ENCODE measurements at places on chromosomes 6 and 20.

GRCh38 chr6:98458708-98459107, 375.7 kb upstream of the POU3F2 start:
- DNase-seq = no peak

GRCh38 chr6:37882292-37882691, 62.8 kb downstream of the ZFAND3 start:
- no peak for DNase-seq

GRCh38 chr6:37092923-37093727, 76.8 kb upstream of the PIM1 start:
- no peak for DNase-seq

- DNase-seq = no peak
These were observed 156.7 kb upstream of the CCN2 start for GRCh38 chr6:132107896-132108295.

DNA sequence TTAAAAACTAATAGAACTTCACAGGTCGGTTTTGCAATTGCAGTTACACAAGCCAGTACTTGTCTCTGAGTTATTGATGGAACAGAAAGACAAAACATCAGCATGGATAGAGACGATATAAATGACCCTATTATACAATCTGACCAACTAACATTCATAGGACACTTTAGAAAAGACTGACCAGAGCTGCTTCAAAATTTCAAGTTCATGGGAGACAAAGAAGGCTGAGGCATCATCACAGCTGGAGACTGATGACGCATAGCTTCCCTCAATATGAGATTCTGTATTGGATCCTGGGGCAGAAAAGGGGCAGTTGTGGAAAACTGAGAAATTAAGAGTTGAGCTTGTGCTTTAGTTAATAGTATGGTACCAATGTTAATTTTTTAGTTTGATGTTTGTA, 174.0 kb downstream of the THBS2 start:
- no peak for DNase-seq

DNA sequence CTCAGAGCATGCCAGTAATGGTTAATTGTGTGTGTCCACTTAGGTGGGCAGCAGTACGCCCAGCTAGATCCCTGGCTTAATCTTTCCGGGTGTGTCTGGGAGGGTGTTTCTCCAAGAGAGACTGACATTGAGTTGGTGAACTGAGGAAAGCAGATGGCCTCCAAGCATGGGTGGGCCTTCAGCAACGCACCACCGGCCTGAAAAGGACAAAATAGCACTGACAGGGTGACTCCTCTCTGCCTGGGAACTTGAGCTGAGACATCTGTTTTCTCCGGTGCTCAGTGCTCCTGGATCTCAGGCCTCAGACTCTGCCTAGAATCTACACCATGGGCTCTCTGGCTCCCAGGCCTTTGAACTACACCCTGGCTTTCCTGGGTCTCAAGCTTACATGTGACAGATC, 43.2 kb downstream of the C6orf118 start:
- no peak for DNase-seq

DNA sequence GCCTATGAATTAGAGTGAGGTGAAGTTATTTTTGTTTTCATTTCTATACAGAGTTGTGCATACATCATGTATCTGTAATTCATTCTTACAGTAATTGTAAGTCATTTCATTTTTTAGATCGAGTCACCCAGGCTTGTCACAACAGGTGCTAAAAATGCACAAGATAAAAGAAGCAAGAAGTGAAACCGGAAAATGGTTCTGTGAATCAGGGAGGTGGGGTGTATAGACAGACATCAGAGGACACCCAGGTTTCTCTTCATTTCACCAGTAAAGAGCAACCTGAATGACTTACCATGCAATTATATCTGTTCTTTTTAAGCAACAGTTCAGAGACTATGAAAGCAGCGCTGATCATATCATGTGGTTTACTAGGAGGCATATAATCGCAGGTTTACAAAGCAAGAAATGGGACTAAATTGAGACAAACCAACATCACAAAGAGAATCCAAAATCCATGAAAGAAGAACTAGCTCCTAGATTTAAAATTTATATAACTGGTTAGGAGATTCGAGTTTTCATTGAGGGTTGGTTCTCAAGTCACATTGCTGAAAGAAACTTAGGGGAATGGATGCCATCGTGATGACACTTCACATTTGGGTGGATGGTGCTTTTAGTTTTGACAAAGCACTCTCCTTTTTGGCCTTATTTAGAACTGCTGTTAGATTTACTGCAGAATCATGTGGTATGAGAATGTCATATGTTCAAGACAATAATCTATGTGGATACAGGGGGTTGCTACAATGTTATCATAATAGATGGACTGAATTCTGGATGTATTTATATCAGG, 27.9 kb upstream of the TBC1D7 start:
- DNase-seq = peak; percentile 87

- DNase-seq = no peak
These were observed 3.5 kb downstream of the TGM3 start for GRCh38 chr20:2299301-2299700.

GRCh38 chr6:4914420-4915159, 89.2 kb downstream of the RPP40 start:
- DNase-seq = no peak

- peak; percentile 66 for DNase-seq
These were observed 37.1 kb downstream of the TNFAIP3 start for GRCh38 chr6:137903933-137904821.

DNA sequence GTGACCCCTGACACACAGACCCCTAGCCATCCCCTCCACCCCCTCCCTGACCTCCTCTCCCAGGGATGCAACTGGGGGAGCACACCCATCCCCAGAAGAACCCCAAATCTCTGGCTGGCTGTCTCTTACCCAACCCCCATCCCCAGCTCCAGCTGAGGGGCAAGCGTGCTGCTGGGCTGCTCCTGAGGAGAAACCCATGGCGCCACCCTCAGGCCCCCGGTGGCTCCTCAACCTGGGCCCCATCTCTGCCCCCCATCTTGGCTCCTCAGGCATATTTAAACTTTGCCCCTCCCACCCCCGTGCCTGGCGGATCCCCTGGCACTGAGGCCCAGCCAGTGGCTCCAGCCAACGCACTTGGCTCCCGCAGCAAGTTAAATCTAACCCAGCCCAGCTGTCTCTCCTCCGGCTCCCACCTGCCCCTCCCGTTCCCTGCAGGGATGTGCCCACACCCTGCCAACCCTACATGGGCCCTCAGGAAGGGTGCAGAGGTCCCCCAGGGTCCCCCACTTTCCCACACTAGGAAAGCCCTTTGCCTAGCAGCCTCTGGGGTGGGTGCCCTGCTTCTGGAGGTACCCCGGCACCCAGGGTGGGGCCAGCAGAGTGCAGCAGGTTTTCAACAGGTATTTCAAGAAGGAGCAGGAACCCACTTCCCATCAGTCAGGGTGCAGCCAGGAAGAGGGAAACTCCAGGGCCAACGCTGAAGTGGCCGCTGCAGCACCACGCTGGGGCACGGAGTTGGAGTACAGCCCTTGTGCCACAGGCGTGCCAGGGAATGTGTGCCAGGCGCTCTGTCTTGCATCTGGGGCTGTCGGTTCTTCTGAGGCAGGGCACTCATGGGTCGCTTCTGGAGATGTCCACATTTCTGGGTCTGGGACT, 5.3 kb upstream of the OSBPL2 start:
- no peak for DNase-seq

GRCh38 chr20:34797012-34797995, 28.1 kb downstream of the NCOA6 start:
- DNase-seq = no peak

All from GM12864 (cell line).